ENCODE measurements at places on chromosomes 7 and 10.

- H3K4me1 ChIP-seq = peaks cover 2% of the 10 kb centered on the region
- no peak overlapping the region for H3K27ac ChIP-seq
- H3K27me3 ChIP-seq = peaks cover 22% of the 10 kb centered on the region
- no peaks in the 10 kb centered on the region for H3K36me3 ChIP-seq
- no peak for DNase-seq
- H3K4me3 ChIP-seq = no peak overlapping the region
These were observed 50.9 kb downstream of the EBF3 start for GRCh38 chr10:129912986-129913695.

DNA sequence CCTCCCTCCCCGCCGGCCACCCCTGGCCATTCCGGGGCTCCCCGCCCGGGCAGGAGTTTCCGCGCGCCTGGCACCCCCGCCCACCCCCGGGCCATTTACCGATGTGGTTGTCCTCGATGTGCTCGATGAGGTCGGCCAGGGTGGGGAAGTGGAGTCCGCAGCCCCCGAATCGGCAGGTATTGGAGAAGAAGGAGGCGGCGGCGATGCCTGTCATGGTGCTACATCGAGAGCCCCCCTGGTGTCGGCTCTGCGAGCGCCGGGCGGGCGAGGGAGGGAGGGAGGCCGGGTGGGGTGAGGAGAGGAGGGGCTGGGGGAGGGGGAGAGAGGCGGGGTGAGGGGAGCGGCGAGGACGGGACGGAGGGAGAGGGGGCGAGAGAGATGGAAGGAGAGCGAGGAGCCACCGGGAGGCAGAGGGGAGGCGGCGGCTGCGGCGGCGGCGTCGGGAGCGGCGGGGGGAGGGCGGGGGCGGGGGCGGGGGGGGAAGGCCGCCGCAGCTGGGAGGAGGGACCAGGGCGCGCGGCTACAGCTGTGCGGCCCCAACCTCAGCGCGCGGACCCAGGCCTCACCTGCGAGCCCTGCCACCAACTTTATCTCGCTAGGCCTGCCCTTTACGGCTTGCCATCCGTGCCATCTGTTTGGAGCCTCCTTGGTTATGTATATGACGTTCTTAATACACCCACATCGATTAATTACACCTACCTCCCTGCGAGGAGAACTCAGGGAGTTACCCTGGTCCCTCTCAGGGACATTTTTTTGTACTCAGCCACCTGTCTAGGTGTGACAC, at the start of gene JAZF1:
JAZF1 (minus strand) TSS at position 432 of the 784 bp plus-strand sequence.
- DNase-seq = peak; percentile 54
- peaks cover 21% of the 10 kb centered on the region for H3K4me1 ChIP-seq
- peak within 1 kb of the TSS; percentile 96 for H3K4me3 ChIP-seq
- no peaks in the 10 kb centered on the region for H3K27me3 ChIP-seq
- peak within 1 kb of the TSS; percentile 89 for H3K27ac ChIP-seq
- no peaks in the 10 kb centered on the region for H3K36me3 ChIP-seq

DNA sequence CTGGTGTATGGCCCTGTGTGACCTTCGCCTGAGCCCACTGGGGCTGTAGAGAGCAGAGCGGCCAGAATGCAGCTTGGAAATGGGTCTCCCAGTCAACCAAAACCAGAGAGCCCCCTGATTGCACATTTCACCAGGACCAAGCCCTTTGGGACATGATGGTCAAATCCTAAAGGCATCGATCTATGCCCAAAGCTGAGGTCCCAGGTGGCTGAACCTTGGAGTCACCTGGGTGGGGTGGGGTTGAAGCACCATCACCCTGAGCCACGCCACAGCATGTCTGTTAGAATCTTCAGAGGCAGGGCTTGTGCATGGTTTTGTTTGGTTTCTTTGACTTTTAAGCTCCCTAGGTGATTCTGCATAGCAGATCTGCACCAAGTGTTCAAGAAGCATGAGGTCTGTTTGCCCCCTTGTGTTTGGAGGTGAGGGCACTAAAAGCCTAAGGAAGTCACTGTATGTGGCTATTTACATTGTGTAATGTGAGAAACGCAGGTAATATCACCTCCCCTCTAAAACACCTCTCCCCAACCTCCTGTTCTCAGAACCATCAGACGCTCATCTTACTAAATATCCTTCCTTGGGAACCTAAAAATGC, 9.6 kb downstream of the PKD1L1 start:
- no peaks in the 10 kb centered on the region for H3K27me3 ChIP-seq
- peaks cover 5% of the 10 kb centered on the region for H3K4me1 ChIP-seq
- H3K27ac ChIP-seq = no peak overlapping the region

- DNase-seq = no peak
- H3K4me1 ChIP-seq = no peaks in the 10 kb centered on the region
- H3K27ac ChIP-seq = no peak overlapping the region
- H3K36me3 ChIP-seq = no peaks in the 10 kb centered on the region
These were observed 38.7 kb upstream of the PPP1R17 start for GRCh38 chr7:31648288-31648687.

DNA sequence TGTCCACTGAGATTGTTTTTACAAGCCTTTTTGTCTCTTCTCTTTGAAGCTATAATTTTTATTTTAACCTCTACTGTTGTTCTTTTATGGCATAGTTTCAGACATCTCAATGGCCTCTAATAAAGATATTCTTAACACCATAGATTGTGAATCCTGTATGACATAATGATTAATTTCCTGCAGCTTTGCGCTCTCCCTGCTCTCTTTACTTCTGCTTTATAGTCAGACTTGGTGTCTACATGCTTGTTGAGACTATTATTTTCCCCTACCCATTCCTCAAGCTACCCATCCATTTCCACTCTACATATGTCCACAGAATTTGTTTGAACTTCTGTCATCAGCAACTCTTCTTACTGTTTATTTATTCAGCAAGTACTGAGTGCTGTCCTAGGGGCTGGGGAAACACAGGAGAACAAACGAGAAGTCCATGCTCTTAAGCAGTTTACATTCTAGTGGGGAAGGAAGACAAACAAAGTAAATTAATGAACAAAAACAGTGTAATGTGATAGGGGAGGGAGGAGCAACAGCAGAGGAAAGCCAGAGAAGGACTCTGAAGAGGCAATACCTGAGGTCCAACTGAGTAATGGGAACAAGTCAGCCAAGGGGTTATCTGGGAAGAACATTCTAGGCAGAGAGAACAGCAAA, 110.1 kb downstream of the CDK14 start:
- no peak overlapping the region for H3K27ac ChIP-seq
- DNase-seq = no peak
- no peak overlapping the region for H3K4me3 ChIP-seq
- no peaks in the 10 kb centered on the region for H3K4me1 ChIP-seq
- H3K36me3 ChIP-seq = no peaks in the 10 kb centered on the region
- H3K27me3 ChIP-seq = no peaks in the 10 kb centered on the region

DNA sequence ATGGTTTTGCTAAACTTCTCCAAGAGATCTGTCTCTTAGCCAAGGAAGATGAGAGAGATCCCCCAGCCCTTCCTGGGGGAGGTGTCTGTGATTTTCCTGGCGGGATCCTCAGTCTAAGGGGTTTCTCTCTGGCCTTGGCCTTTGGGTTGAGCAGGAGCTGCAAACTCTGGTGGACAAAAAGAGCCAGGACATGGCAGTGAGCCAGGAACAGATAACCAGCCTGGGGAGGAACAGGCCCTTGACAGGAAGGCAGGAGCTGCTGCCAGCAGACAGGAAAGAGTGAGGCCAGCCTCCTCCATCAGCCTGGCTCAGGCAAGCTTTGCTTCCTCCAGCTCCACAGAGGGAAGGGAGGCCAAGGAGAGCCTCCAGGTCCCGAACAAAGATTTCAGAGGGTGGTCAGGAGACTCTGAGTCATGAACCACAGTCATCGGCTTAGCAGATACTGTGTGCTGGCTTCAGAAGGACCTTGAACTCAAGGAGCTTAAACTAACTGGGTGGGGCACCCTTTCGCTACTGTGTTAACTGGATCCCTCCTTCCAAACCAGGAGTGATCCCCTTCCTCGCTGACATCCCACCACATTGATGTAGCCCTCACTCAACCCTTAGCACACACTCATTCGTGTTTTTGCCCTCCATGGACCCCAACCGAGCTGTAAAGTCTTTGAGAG, 34.7 kb downstream of the DDIT4 start:
- H3K27me3 ChIP-seq = no peaks in the 10 kb centered on the region
- no peak overlapping the region for H3K4me3 ChIP-seq
- no peak for DNase-seq
- peaks cover 37% of the 10 kb centered on the region for H3K4me1 ChIP-seq
- peak overlapping the region; percentile 91 for H3K27ac ChIP-seq
- peaks cover 3% of the 10 kb centered on the region for H3K36me3 ChIP-seq

- H3K27ac ChIP-seq = no peak overlapping the region
- no peaks in the 10 kb centered on the region for H3K27me3 ChIP-seq
- no peak for DNase-seq
- peaks cover 2% of the 10 kb centered on the region for H3K4me1 ChIP-seq
- no peak overlapping the region for H3K4me3 ChIP-seq
- peaks cover 2% of the 10 kb centered on the region for H3K36me3 ChIP-seq
These were observed 21.4 kb downstream of the BCCIP start for GRCh38 chr10:125844751-125845221.

DNA sequence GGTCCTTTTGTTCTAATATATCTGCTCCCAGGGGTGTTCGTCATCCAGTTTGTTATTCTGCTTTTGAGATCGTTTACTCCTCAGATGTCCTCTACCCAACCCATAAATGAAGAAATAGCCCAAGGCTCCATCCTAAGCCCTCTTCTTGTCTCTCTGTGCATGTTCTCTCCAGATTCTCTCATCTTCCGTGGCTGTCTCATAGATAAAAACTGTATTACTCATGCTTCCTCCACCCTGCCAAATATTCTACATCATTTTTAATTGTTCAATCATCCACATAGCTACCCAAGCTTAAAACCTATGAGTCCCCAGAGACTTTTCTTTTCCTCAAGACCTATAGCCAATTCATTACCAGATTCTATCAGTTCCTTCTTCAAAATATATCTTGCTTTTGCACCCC, 44.9 kb downstream of the CAV1 start:
- H3K4me1 ChIP-seq = no peaks in the 10 kb centered on the region
- no peak overlapping the region for H3K4me3 ChIP-seq
- H3K27ac ChIP-seq = no peak overlapping the region
- DNase-seq = no peak

DNA sequence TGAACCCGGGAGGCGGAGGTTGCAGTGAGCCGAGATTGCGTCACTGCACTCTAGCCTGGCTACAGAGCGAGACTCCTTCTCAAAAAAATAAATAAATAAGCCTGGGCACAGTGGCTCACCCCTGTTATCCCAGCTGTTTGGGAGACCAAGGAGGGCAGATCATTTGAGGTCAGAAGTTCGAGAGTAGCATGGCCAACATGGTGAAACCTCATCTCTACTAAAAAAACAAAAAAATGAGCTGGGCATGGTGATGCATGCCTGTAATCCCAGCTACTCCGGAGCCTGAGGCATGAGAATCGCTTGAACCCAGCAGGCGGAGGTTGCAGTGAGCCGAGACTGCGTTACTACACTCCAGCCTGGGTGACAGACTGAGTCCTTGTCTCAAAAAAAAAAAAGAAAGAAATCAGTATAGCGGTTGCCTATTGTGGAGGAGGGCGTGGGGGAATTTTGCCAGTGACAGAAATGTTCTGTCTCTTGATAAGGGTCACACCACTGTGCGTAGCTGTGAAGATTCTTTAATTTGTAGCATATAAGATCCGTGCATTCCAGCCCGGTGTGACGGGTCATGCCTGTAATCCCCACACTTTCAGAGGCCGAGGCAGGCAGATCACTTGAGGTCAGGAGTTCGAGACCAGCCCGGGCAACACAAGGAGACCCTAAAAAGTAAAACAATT, 17.9 kb upstream of the EIF3B start:
- no peaks in the 10 kb centered on the region for H3K27me3 ChIP-seq
- no peaks in the 10 kb centered on the region for H3K4me1 ChIP-seq
- no peak overlapping the region for H3K4me3 ChIP-seq
- H3K36me3 ChIP-seq = no peaks in the 10 kb centered on the region
- no peak for DNase-seq

GRCh38 chr7:126570845-126571244, 681.9 kb downstream of the GRM8 start:
- H3K27me3 ChIP-seq = no peaks in the 10 kb centered on the region
- H3K36me3 ChIP-seq = no peaks in the 10 kb centered on the region
- H3K4me1 ChIP-seq = no peaks in the 10 kb centered on the region
- H3K27ac ChIP-seq = no peak overlapping the region
- DNase-seq = no peak
- no peak overlapping the region for H3K4me3 ChIP-seq

GRCh38 chr7:144834641-144835144, 1.2 kb downstream of the TPK1 start:
- H3K4me1 ChIP-seq = peaks cover 21% of the 10 kb centered on the region
- peaks cover 2% of the 10 kb centered on the region for H3K36me3 ChIP-seq
- no peaks in the 10 kb centered on the region for H3K27me3 ChIP-seq

DNA sequence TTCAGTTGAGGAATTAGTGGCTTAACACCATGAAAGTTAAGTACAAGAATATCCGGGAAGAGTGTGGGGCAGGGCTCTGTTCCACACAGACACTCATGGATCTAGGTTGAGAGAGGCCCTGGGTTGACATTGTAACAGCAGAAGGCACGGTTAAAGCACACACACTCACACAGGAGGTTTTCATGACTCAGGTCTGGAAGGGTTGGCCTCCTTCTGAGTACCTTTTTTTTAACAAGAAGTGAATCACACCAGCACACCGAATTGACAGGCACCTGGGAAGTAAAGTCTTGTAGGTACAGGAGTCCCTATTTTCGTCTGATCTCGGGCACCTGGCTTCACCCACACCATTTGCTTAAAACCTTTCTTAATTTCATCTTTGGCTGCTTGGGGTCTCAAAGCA, 509.4 kb upstream of the ADARB2 start:
- no peaks in the 10 kb centered on the region for H3K4me1 ChIP-seq
- no peak for DNase-seq

- no peak overlapping the region for H3K27ac ChIP-seq
- H3K4me3 ChIP-seq = no peak overlapping the region
- peaks cover 14% of the 10 kb centered on the region for H3K27me3 ChIP-seq
- no peaks in the 10 kb centered on the region for H3K36me3 ChIP-seq
- H3K4me1 ChIP-seq = peaks cover 2% of the 10 kb centered on the region
These were observed 16.5 kb upstream of the PLAU start for GRCh38 chr10:73894245-73894971.

Measured in T-helper 17 cell (primary cell).